NCI-H1930 (cell line): ENCODE measurements at places on chromosomes 6 and 20.

GRCh38 chr20:62116558-62117361 lies 5.5 kb upstream of the LSM14B start:
- no peak for DNase-seq

- no peak for DNase-seq
Observed at GRCh38 chr6:2883673-2884072, 19.4 kb downstream of the SERPINB9 start.

DNA sequence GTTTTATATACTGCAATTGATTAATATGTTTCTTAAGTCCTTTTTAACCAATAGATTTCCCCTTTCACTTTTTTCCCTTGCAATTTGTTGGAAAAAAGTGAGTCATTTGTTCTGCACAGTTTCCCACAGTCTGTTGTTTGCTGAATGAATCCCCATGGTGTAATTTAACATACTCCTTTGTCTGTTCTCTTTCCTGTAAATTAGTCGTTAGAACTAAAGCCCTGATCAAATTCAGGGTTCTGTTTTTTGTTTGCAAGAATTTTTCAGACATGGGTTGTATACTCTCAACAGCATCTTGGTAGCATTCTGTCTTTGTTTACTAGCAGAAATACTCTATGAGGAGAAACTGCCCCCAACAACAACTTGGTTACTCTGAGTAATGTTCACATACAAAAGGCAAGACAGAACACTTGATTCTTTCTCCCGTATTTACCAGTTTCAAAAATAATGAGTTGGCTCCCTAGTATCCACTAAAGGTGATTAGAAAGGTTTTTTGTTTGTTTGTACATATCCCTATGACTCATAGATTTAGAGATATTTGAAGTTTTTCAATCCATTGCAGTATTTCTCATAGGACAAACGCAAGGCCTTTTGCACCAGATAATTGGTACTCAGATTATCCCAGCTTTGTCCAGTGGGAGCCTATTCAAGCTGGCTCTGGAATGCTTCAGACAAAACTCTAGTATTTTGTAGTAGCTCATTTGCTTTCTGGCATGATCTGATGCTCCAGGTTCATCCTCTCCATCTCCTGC lies 16.5 kb downstream of the BLOC1S5 start:
- DNase-seq, result no peak

DNA sequence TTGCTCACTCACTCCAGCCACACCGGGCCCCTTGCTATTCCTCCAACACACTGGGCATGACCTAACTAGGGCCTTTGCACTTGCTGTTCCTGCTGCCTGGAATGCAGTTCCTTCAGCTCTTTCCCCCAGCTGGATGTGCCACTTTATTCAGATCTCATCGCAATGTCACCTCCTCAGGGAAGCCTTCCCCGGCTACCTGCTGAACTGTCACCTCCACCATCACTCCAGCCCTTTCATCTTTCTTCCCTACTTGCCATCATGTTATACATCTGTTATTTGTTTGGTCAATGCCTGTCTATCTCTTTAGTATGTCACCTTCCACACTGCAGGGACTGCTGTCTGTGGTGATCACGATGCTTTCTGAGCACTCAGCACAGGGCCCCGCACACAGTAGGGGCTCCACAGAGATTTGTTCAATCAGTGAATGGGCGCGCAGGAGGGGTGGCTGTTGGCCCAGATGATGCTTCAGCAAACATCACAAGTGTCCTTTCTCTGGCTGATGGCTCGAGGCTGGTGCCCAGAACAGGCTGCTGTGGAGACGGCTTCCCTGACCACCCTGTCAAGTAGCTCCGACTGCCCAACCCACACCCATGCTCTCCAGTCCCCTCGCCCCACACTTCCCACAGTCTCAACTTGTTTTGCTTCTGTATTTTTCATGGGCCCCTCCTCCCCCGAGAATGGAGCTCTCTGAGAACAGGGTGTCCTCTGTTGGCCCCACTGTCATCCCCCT lies 31.8 kb downstream of the CEBPB start:
- DNase-seq, result no peak

GRCh38 chr6:22784601-22785410 lies 215.4 kb downstream of the HDGFL1 start:
- DNase-seq, result no peak

GRCh38 chr6:30724906-30725667 lies 4.9 kb downstream of the TUBB start:
- no peak for DNase-seq

- no peak for DNase-seq
Observed at GRCh38 chr6:115612796-115613479, 447.8 kb downstream of the FRK start.

DNA sequence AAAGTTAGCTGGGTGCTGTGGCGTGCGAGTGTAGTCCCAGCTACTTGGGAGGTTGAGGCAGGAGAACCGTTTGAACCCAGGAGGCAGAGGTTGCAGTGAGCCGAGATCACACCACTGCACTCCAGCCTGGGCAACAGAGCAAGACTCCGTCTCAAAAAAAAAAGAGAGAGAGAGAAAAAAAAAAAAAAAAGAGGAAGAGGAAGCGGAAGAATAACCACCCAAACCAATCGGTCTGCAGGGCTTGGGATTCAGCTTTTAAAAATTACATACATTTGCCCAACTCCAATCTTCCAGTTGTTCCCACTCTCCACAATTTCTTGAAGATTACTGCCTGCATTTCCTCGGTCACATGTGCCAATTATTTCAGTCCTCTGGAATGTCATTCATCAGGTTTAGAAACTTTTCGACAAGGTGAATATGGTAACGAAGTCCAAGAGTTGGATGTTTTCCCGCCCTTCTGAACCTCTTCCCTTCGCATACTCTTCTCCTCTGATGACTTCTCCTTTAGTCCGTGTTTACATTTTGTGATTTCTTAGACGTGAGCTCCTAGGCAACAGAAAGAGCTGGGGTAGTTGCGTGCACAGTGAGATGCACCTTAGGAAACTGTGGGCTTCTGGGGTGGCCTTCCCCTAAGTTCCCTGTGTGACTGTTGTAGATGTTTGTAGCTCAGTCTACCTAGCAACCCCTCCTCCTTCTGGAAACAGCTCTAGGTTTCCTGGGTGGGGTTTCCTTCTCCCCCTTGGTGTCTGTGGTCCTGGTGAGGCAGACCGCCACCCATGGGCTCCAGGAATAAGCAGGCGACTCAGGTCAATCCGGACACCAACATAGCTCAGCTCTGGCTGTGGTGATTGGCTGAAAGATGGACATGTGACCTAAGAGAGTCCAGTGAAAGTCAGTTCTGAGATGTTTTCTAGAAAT lies 63.0 kb upstream of the NCOA3 start:
- DNase-seq, result no peak

DNA sequence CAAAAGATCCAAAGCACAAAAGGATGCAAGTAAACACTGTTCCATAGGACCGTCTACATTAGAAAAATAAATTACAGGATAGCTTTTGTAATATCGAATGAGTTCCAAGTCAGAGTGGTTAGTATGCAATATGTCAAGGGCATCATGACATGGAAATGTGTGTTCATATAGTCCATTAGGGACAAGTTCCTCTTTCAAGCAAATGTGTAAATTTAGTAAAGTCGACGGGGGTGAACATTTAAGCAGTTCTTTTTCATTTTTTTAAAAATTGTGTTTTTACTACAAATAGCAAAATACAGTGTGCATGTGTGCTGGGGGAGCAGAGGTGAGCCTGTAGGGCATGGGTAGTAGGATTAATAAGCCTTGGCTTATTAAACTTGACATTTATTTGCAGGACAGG lies 359.0 kb downstream of the ESR1 start:
- no peak for DNase-seq
